H1 (cell line): ENCODE measurements at places on chromosomes 7 and 10. TPM values are rescaled to one million over a fixed set of nuclear protein-coding genes. Genes with fewer than 3 reads are reported as not detected.

The TMEM229A gene
- total RNA-seq, result 0.54 and 0.75 TPM in 2 replicates

The AMPH gene
- 12.1 and 12.2 TPM in 2 replicates for total RNA-seq

DNA sequence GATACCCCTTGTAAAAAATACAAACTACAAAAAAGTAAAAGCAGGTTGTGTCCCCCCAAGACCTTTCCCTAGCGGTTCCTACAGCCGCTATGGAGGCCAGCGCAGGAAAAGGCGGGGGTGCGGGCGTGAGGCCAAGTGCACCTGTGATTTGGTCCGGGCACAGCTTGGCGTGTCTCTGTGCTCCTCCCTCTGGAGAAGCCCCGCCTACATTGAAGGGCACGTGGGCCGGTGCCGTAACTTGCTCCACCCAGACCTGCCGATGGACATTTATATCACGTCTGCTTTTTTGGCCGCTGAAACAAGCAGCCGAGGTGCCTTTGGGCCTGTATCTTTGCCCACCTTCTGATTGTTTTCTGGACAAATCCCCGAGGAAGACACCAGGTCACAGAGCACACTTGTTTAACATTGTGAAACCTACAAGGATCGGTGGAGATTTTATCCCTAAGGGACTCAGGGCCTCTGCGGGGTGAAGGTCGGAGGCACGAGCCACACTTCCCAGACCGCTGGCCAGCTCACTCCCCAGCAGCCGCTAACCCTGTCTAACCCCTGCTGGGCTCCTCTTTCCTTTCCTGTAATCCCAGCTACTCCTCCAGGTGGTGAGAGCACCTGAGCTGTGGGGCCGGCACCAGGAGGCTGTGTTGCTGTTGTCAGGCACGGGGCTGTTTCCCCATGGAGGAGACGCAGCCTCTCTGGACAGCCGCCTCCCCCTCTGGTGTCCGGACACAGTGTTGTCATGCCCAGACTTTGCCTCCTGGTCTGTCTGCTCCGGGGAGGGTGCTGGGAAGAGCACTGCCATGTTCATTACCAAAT, 18.8 kb upstream of the INPP5A start:
- peaks cover 17% of the 10 kb centered on the region for H3K4me1 ChIP-seq
- no peaks in the 10 kb centered on the region for H3K36me3 ChIP-seq
- peak overlapping the region; percentile 45 for H3K4me3 ChIP-seq
- no peak for DNase-seq
- no peak overlapping the region for H3K27ac ChIP-seq

GRCh38 chr10:121516093-121516865, 82.0 kb downstream of the FGFR2 start:
- H3K4me1 ChIP-seq, result no peaks in the 10 kb centered on the region
- peaks cover 24% of the 10 kb centered on the region for H3K36me3 ChIP-seq
- no peaks in the 10 kb centered on the region for H3K27me3 ChIP-seq
- H3K27ac ChIP-seq, result no peak overlapping the region
- DNase-seq, result no peak

GRCh38 chr7:135434047-135434446, 75.9 kb downstream of the CNOT4 start:
- H3K36me3 ChIP-seq, result peaks cover 3% of the 10 kb centered on the region; the same call in 1 of the 2 replicates
- no peak for DNase-seq
- no peak overlapping the region for H3K4me3 ChIP-seq
- no peaks in the 10 kb centered on the region for H3K27me3 ChIP-seq
- H3K4me1 ChIP-seq, result no peaks in the 10 kb centered on the region

- H3K36me3 ChIP-seq, result no peaks in the 10 kb centered on the region
- no peaks in the 10 kb centered on the region for H3K27me3 ChIP-seq
- no peak for DNase-seq
- no peaks in the 10 kb centered on the region for H3K4me1 ChIP-seq
Measured at GRCh38 chr7:116408166-116408565, 91.4 kb upstream of the CAV2 start.
